ENCODE measurements at places on chromosomes 7 and 10. TPM values are rescaled to one million over a fixed set of nuclear protein-coding genes. Genes with fewer than 3 reads are reported as not detected.

DNA sequence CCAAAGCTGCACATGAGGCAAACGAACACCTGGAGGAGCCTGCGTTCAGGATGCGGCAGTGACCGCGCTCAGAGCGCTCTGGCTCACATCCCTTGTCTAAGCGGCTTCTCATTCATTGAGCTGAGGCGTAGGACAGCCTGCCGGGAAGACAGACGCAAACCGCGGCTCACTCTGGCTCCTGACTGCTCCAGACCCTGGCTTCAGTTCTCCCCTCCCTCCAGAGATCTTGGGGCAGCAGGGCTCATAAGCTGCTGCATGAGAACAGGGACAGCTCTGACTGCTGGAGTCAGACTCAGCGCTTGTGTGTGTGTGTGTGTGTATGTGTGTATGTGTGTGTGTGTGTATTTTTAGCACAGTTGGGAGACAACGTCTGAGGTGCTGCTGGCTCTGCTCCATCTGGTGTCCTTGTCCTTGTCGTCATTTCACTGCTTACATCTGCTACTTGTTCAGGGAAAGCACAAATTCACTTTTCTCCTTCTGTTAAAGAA is 15.8 kb upstream of the LYZL2 start:
- H3K27ac ChIP-seq, result peak overlapping the region; percentile 39
- peak overlapping the region; percentile 56 for H3K4me3 ChIP-seq
- no peak for DNase-seq
- no peaks in the 10 kb centered on the region for H3K27me3 ChIP-seq

GRCh38 chr7:84704380-84704779 is 482.5 kb downstream of the SEMA3D start:
- no peak overlapping the region for H3K4me3 ChIP-seq
- H3K4me1 ChIP-seq, result peaks cover 19% of the 10 kb centered on the region

DNA sequence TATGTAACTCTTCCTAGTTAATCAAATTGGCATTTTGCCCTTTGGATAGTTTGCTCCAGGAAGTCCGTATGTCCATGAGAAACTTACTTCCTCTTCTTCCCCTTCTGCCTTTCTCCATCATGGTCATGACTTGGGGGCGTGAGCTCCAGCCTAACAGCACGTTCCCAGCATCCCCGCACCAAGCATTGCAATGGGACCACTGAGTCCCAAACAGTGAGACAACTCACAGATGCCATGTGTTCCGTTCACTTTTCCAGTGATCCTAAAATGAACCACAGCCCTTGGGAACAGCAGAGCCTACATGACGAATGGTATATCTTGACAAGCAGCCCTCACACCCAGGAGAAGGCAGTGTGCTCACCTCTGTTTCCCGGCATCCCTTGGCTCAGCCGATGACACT is 10.7 kb downstream of the BTBD16 start:
- H3K27me3 ChIP-seq, result no peaks in the 10 kb centered on the region
- no peaks in the 10 kb centered on the region for H3K36me3 ChIP-seq
- peaks cover 3% of the 10 kb centered on the region for H3K4me1 ChIP-seq
- no peak overlapping the region for H3K4me3 ChIP-seq
- peak overlapping the region; percentile 77 for H3K27ac ChIP-seq
- no peak for DNase-seq

The ADRA2A gene
- 6.9 TPM for total RNA-seq

All from thoracic aorta (tissue), 2 donors.